ENCODE measurements at places on chromosomes 6 and 20. TPM values are rescaled to one million over a fixed set of nuclear protein-coding genes. Genes with fewer than 3 reads are reported as not detected.

The TCP11 gene
- total RNA-seq: not detected

The TGM2 gene
- total RNA-seq: 581 TPM

The DDX43 gene
- total RNA-seq: 0.68 TPM

The ZC2HC1B gene
- not detected for total RNA-seq

The CD24 gene
- total RNA-seq: 0.35 TPM

The TRIM40 gene
- total RNA-seq: not detected

The DEFB123 gene
- total RNA-seq: not detected

The PEX3 gene
- 19.9 TPM for total RNA-seq

The FAM217A gene
- total RNA-seq: not detected

The GPR6 gene
- total RNA-seq: not detected

Measured in Right ventricle myocardium inferior (tissue), 1 donor.